CD14-positive monocyte (primary cell): ENCODE measurements at places on chromosomes 5 and 9. TPM values are rescaled to one million over a fixed set of nuclear protein-coding genes. Genes with fewer than 3 reads are reported as not detected.

Gene IFNA13
- not detected for polyA plus RNA-seq

Gene FPGS
- polyA plus RNA-seq: 25.2 TPM

Gene PDGFRB
- polyA plus RNA-seq: 0.64 and 0.99 TPM in 2 replicates

Gene GABRA1
- not detected in 2 replicates for polyA plus RNA-seq

Gene ETF1
- 12.6 and 34.8 TPM in 2 replicates for polyA plus RNA-seq

Gene PHF24
- not detected in 2 replicates for polyA plus RNA-seq

Gene ABCA2
- polyA plus RNA-seq: 30.7 and 34.2 TPM in 2 replicates

Gene TMOD1
- 0.81 TPM for polyA plus RNA-seq

GRCh38 chr5:61591859-61592258 is 259.8 kb downstream of the ZSWIM6 start:
- H3K36me3 ChIP-seq: no peaks in the 10 kb centered on the region
- H3K27ac ChIP-seq: no peak overlapping the region
- no peaks in the 10 kb centered on the region for H3K27me3 ChIP-seq

DNA sequence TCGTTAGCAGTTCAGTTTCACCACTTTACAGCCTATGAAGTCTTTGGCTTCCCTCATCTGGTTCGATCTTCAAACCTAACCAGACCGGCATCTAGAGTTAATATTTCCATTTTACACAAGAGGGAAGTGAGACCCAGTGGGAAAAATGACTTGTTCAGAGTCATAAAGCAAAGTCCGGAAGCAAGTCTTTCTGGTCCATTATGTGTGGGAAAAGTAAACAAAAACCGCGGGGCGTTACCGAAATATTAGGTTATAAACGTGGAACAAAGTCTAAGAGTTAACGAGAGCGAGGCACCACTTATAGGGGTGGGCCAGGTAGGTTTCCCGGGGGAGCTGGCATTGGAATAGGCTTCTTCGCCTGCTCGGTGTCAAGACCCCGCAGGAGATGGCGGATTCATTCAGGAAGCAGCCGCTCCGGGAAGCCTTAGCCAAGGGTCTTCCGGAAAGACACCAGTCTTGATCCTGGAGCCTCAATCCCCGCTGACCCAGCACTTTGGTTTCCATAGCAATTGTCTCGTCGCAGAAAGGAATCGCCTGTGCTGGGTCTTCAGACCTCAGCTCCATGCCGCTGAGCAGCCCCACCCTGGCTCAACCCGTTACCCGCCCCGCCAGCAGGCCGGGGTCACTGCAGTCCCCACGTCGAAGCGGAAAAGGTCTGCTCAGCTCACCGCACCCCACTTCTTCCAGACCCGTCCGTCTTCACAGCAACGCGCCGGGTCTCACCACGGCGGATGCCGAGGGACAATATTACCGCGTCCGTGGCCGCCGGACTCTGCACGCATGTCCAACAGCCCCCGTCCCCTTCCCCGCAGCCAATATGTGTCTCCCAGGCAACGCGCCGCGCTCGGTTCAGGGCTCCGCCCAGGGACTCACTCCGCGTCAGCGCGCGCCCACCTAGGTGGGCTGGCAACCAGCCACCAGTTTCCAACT is at the start of gene C5orf52:
TSS of gene C5orf52 (plus strand) at position 872 of the 930 bp plus-strand sequence. CDS start 82 bp downstream, outside the sequence.
- peak within 1 kb of the TSS; percentile 50 for H3K4me3 ChIP-seq
- H3K4me1 ChIP-seq: peaks cover 23% of the 10 kb centered on the region
- H3K27me3 ChIP-seq: peaks cover 5% of the 10 kb centered on the region

DNA sequence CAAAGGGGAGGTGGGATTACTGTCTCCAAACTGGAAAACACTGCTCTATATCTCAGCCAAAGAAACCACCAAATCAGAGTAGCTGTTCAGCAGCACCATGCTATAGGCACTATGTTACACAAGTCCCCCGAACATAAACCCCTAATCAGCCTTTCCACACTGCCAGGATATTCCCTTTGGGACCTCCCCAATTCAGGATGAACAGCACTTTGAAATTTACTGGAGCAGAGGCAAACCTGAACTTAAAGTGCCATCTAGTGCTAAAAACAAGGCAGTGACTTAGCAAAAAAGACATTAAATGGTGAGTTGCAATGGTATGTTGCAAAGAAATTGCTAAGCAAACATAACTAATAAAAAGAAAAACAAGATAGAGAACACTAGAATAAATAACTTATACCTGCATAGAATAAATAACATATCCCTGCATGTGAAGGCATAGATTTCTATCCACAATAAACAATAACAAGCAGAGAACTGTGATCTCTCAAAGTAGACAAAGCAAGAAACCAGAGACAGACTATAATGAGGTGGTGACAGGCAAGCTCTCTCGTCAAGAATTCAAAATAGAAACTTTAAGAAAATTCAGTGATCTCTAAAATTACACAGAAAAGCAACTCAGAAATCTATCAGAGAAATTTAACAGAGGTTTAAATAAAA is 584.4 kb upstream of the ACO1 start:
- DNase-seq: no peak
- H3K36me3 ChIP-seq: no peaks in the 10 kb centered on the region
- H3K4me1 ChIP-seq: no peaks in the 10 kb centered on the region
- H3K27me3 ChIP-seq: no peaks in the 10 kb centered on the region

DNA sequence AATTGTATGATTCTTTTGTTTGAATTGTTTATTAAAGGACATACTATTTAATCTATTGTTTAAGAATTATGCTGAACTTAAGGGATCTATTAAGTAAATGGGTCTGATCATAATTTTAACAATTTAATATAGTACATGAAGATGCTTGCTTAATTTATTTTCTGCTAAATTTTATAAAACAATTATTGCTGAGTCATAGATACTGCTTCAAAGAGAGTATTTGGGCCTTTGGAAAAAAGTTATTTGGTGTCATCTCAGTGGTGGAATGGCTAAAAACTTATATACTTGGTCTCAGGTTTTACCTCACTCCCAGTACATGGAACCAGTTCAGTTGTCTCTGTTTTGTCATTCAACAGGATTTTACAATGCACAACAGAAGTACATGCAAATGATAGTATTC is 145.3 kb downstream of the CDH9 start:
- H3K4me1 ChIP-seq: no peaks in the 10 kb centered on the region
- DNase-seq: no peak
- no peaks in the 10 kb centered on the region for H3K27me3 ChIP-seq
- H3K36me3 ChIP-seq: no peaks in the 10 kb centered on the region
- H3K27ac ChIP-seq: no peak overlapping the region

DNA sequence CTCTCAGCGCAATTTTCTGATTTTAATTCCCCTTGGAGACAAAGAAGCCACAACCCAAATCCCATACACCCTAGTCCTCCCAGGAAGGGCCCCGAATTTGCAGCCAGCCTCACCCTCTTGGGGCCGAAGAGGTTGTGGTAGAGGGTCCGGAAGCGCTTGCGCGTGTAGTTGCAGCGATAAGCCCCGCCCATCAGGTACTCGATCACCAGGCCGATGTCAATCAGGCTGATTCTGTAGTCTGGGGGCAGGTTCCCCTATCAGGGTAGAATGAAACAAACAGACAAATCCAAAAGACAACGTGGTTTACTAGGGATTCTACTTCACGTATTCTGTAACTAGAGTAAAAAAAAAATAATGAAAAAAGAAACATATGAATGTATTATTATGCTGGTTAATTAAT is 210.6 kb upstream of the KLF9 start:
- no peaks in the 10 kb centered on the region for H3K27me3 ChIP-seq
- DNase-seq: no peak
- peak overlapping the region; percentile 32 for H3K4me3 ChIP-seq

DNA sequence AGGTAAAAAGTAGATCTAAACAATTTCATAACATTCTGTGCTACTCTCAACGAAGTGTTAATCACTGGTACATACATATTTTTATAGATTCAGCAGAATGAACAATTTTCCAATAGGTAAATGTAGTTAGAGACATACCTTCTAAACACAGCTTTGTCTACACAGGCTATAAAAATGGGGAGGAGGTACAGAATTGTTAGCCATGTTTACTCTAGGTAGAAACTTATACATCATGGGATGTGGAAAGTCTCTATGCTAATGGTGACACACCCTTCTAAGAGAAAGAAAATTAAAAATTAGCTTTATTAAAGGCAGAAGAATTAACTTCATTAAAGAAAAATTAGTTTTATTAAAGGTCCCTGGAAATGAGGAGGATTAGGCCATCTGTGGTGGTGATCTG is 11.8 kb downstream of the C5orf63 start:
- no peak overlapping the region for H3K27ac ChIP-seq
- no peak for DNase-seq
- no peaks in the 10 kb centered on the region for H3K36me3 ChIP-seq
- H3K27me3 ChIP-seq: no peaks in the 10 kb centered on the region
- H3K4me3 ChIP-seq: no peak overlapping the region

DNA sequence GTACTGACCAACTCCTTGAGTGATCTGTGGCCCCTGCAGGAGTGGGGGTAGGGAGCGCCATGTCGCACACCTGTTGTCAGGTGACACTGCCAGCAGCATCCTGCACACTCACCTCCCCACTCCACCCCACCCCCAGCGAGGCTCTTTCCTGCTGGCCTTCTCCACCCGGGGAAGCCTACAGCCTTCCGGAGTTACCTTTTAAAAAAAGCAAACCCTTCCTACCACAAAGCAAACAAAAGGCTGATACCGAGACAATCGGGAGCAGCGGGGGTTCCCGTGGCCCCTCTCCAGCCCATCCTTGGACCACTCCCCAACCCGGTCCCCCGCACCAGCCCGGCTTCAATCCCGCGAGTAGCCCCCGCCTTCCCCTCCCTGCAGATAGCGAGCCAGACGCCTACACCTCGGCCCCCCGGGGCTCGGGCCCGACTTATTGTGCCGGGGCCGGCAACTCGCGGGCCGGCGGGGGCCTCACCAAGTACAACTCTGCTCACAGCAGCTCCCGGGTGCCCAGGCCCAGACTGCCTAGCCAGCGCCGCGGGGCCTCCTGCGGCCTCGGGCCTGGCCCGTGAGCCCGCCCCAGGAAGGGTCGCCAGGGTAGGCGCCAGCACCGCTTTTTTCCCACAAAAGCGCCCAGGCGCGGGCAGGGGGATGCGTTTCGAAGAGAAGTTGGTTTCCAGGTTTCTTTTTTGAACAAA is 724 bp downstream of the MACROH2A1 start:
- no peak for DNase-seq
- H3K4me1 ChIP-seq: peaks cover 66% of the 10 kb centered on the region
- H3K36me3 ChIP-seq: no peaks in the 10 kb centered on the region
- H3K27ac ChIP-seq: peak overlapping the region; percentile 96
- H3K27me3 ChIP-seq: no peaks in the 10 kb centered on the region

DNA sequence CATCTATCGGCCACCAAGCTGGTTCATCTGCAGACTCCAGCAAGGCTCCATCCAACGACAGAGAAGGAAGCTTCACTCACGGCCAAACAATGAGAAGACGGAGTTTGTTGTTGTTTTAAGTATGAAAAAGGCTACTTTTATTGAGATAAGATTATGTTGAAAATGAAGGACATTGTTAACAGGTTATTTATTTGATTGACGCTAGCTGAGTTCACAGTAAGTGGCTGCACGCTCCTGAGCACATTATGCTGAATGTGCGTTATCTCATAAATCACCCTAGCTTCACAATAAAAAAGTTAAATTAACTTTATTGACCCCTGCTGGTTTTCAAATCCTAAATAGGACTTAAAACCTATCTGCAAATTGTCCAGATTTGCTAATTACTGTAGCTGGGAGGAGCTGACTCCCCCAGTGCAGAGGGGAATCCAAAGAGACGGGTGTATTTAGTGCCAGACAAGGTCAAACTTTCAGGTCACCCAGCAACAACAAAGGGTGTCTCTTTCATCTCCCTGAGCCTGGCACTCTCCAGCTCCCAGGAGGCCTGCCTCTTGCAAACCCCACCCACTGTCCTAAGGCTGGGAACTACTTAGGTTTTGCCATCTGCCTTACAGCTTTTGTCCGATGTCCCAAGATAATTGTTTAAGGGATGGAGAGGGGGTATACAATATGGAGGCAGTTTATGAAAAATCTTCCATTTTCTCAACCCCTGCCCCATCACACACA is 129.2 kb downstream of the ZDHHC21 start:
- no peaks in the 10 kb centered on the region for H3K4me1 ChIP-seq
- no peaks in the 10 kb centered on the region for H3K27me3 ChIP-seq
- H3K27ac ChIP-seq: no peak overlapping the region
- no peak overlapping the region for H3K4me3 ChIP-seq

DNA sequence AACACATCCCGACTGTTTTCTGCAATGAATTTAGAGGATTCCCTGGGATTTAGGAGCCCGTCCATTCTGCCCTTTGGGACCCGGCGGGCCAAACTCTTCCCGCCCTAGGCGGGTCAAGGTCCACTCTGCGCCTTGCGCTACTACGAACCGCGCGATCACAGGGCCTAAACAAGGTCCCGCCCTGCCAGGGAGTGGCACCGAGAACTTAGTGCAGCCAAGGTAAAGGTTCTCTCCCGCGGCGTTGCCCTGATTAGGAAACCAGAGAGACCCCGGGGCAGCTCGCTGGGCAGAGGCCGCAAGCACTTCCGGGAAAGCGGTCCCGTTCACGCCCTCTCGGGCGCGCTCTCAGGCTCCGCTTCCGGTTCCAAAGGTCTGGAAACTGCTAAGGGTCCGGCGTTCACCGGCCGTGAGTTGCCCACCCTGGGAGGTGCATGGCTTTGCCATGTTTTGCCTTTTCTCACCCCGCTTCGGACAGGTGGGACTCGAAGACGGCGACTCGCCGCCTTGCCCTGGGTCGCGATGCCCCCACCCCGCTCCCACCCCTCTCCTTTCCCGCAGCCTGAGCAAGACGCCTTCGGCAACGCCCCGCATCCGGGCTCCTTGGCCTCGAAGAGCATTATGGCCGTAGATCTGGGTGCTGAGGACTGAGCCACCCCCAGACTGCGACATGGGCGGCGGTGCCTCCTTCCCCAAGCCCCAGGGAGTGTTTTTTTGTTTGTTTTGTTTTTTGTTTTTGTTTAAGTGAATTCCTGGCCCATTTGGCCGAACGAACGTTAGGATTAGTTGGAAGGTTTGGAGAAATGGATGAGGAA is 23.4 kb downstream of the HNRNPK start:
- no peaks in the 10 kb centered on the region for H3K27me3 ChIP-seq
- H3K4me3 ChIP-seq: peak overlapping the region; percentile 86
- H3K4me1 ChIP-seq: peaks cover 20% of the 10 kb centered on the region
- peak overlapping the region; percentile 87 for H3K27ac ChIP-seq
- peak; percentile 77 for DNase-seq

DNA sequence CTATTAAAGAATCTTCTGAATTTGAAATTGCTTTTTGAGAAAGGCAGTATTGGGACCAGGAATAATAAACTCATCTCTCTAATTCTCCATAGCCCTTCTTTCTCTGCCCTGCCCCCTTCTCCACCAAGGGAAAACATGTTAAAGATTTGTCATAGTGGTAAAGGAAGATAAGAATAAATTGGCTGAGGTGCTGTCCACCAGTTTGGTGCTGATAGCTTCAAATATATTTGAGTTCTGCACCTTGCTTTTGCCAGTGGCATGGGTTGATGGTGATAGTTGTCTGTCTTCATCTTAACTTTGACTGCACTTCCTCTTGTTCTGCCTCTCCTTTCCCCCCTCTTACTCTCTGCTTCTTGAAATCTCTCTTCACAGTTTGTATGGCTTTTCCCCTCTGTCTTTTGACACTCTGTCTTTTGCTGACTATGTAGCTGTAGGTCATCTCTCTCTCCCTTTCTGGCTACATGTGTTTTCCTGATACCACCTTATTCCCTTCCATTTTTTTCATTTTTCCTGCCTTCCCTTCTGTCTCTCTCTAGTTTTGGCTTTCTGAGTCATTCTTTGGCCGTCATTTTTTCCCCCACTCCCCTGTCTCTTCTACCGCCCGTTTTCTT is 56.6 kb downstream of the NDUFS4 start:
- no peaks in the 10 kb centered on the region for H3K4me1 ChIP-seq
- H3K27ac ChIP-seq: no peak overlapping the region
- DNase-seq: no peak
- H3K27me3 ChIP-seq: no peaks in the 10 kb centered on the region
- peaks cover under 1% of the 10 kb centered on the region for H3K36me3 ChIP-seq

GRCh38 chr9:93950619-93951601 is 4.2 kb downstream of the BARX1 start:
- H3K27ac ChIP-seq: no peak overlapping the region
- H3K4me1 ChIP-seq: peaks cover 40% of the 10 kb centered on the region
- H3K36me3 ChIP-seq: no peaks in the 10 kb centered on the region
